ENCODE measurements at places on chromosomes 6 and 20.

- DNase-seq = no peak
Measured at GRCh38 chr6:75085931-75086635, 119.8 kb downstream of the COL12A1 start.

DNA sequence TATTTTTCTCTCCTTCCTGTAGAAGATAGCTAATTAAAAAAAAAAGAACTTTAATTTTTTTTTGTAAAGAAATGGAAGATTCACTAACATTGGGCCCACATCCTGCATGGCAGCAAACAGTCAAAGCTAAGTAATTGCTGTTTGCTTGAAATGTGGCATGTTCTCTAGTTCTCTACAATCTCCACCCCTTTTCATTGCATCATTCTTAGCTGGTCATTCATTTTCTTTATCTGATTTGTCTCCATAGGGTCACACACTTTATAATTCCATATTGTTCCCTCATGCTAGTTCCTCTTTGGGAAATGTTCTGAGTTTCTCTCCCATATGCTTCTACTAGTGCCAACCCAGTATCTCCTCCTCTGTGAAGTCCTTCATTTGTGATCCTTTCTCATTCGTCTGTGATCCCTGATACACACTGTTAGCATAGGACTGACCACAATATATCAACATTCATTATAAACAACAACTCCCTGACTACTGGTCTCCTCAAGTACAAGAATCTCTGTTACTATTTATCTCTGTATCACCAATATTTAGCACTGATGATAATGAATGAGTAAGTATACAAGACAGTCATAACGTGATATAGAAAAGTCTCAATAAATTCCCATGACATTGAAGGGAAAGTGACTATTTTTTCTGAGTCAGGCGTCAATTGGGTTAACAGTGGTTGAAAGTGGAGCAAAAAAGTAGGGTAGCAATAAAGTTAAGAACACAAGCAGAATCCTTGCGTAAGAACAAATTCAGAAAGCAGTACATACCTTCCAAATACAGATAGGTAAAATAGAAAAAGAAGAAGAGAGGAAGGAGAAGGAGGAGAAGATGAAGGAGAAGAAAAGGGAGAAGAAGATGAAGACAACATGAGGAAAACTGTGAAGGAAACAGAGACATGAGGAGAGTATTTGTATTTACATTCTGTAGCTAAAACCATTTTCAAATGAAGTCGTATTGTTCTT, 33.2 kb upstream of the MYB start:
- no peak for DNase-seq

- DNase-seq = peak; percentile 24
Measured at GRCh38 chr6:38638941-38639497, 710 bp downstream of the BTBD9 start.

DNA sequence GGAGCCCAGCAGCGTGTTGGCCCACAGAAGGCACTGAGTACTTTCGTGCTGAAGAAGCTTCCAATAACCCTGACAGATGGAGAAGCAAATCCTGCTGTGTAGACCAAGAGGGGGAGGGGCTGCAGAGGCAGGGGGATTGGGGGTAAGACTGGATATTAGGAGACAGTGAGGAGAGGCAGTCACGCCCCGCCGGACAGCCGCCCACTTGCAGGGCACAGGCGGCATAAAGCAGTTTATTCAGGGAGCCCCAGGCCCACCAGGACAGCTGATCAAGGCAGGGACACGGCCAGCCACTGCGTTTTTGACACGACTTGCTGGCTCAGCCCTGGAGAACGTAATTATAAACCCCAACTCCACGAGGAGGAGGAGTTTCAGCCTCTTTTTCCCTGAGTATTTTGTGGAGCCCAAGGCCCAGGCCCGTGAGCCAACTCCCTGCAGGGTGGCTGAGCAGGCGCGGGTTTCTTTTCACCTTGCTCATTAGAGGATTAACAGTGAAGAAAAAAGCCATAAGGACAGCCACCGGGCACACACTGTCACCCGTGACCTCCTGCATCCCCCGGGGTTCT, 177.9 kb downstream of the TFAP2C start:
- DNase-seq = no peak

DNA sequence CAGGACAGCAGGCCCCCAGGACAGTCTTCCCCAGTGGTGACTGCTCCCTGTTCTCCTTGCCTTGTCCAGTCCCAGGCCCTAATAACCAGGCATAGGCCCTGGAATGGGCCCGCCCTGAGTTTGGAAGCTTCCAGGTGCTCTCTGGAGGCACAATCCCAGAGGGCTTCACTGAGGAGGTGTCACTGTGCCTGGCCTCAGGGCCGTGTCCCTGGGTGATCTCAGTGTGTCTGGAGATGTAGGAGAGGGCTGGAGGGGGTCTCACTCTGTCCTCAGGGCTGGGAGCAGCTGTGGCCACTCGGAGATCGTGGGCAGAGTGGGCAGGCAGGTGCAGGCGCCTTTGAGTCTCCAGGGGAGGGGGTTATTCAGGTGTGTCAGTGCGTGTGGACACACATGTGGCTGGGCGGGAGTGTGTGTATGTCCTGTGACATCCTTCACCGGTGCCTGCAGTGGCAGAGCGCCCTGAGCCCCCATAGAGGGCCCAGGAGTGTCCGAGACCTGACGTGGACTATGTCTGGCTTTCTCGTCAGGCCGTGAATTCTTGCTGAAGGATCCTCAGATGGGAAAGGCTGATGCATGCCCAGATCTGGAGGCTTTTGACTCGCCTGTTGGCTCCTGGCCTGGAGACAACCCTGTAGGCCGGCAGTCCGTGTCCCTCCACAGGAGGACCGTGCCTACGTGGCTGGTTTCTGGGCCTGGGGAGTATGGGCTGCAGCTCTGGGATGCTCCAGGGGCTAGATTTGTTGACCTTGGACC, 5.5 kb upstream of the NPBWR2 start:
- DNase-seq = no peak

- DNase-seq = no peak
Measured at GRCh38 chr20:52830598-52830997, 141.6 kb upstream of the TSHZ2 start.

GRCh38 chr20:31837896-31838397, 7.5 kb downstream of the FOXS1 start:
- no peak for DNase-seq

GRCh38 chr6:85126485-85127167, 323.3 kb upstream of the NT5E start:
- DNase-seq = no peak

DNA sequence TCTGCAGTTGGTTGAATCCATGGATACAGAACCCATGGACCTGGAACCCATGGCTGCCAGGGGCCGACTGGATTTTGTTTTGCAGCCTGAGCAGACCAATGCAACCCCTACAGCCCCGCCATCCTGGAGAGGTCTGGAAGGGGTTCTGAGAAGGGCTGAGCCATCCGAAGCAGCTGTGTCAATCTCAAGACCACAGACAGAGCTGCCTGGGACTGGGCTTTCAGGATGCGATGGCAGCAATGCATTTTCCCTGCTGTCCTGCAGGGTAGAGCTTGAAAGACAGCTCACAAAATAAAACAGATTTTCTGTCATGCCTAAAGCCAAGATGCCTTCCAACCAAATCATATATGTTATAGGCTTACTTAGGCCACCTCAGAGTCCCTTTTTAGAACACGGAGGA, 125.8 kb upstream of the NXT1 start:
- DNase-seq = no peak

DNA sequence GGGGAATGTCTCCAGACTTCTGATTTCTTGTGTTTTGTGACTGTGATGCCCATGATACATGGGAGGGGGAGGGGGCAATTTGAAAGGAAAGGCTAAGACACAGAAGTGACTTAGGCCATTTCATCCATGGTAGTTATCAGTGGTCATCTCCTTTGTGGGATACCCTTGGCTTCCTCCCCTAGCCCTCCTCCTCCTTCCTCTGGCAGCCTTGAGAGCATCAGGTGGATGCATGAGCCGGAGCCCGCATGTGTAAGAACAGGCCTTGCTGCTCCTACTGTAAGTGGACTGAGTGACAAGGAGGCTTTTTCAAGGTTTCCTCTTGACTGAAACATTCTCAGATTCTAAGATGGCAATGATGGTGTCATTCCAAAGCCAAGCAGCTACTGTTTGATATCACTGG, 874 bp downstream of the CD83 start:
- DNase-seq = no peak

DNA sequence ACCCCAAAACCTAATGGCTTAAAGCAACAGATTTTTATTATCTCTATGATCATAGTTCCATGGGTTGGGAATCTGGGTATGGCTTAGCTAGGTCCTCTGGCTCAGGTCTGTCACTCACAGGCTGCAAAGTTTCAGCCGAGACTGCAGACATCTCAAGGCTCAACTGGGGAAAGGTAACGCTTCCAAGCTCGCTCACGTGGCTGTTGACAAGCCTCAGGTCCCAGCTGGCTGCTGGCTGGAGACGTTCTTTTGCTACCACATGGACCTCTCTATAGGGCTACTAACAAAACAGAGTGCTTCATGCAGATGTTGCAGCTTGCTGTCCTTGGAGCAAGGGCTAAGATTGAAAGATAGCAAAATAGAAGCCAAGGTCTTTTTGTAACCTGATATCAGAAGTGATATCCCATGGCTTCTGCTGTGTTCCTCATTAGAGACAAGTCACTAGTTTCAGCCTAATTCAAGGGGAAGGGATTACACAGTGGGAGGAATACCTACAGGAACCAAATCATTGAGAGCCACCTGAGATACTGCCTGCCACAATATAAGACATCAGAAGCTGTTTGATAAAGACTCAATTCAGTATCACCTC, 6.6 kb downstream of the HTR1E start:
- DNase-seq = no peak

- DNase-seq = no peak
Measured at GRCh38 chr6:107083047-107083768, 32.1 kb downstream of the BEND3 start.

- DNase-seq = no peak
Measured at GRCh38 chr6:52304983-52305390, 20.4 kb upstream of the MCM3 start.

- no peak for DNase-seq
Measured at GRCh38 chr6:133877116-133877515, 11.8 kb upstream of the TCF21 start.

DNA sequence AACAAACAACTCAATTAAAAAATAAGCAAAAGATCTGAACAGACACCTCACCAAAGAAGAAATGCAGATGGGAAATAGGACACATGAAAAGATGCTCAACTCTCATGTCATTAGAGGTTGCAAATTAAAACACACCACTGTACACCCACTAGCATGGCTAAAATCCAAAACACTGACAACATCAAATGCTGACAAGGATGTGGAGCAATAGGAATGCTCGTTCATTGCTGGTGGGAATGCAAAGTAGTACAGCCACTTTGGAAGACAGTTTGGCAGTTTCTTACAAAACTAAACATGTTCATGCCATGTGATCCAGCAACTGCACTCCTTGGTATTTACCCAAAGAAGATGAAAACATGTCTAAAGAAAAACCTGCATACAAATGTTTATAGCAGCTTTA, 47.2 kb downstream of the CDK19 start:
- DNase-seq = no peak

DNA sequence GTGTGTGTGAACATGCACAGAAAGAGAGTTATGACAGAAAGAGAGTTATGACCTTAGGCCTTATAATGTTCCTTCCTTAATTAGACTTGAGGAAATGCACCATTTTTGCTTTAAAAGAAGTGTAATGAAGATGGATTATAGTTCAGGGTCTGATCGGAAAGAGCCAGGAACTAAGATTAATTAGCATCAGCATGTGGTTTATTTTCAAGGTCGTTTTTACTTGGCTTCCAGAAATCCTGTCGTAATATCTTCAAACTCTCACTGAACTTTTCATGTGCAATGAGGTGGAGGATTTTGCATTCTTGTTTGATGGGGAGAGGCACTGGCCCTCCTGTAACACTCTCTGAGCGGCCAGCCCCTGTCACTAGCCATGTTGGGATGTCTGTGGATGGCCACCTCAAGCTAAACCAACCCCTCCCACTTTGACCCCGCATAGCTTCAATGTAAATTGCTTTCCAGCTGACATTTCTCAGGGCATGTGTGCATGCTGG, 116.8 kb downstream of the CDC5L start:
- DNase-seq = no peak

DNA sequence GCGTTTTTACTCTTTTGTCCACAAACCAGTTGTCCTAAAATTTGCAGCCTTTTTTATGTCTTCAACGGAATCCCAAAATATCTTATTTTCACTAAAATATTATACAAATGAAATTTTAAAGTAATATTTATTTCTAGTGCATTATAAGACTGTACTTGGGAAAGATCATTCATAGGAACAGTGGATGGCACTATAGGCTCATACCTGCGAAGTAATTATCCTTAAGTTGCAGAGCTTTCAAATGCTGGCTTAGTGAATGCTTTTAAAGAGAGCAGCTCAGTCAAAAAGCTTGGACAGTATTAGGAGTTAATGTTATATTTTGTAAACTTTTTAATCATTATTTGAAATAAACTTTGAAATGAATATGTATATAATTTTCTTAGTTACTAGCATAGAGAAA, 254.9 kb downstream of the CDKAL1 start:
- no peak for DNase-seq

DNA sequence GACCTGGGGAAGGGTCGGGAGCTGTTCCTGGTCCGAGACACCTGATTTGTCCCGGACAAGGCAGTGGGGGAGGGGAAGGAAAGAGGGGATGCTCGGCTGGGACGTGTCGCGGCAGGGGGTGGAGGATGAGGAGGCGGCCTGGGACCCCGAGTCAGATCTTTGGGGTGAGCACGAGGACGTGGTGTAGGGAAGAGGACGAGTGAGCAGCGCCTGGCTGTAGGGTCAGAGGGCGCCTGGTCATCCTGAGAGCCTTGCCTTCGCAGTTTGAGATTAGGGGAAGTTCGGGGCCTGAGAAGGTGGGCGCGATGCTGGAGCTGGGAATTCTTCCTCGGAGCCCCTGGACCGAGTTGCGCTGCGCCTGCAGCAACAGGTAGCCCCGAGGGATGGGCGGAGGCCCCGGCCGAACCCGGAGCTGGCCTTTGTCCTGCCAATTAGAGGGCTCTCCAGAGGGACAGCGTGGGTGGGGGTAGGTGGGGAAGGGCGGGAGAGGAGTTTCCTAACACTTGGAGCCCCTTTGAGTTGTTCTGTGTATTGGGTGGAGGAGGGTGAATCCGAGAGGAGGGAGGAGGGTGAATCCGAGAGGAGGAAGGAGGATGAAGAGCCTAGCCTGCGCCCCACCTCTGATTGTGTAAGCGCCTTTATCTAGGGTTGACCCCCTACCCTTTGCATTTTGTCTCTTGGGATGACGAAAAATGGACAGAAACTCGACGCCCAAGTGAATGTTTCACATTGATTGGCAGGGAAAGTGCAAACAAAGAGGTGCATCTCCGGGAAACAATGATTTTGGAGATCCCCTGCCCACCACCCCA, 72.0 kb downstream of the SOX4 start:
- no peak for DNase-seq

DNA sequence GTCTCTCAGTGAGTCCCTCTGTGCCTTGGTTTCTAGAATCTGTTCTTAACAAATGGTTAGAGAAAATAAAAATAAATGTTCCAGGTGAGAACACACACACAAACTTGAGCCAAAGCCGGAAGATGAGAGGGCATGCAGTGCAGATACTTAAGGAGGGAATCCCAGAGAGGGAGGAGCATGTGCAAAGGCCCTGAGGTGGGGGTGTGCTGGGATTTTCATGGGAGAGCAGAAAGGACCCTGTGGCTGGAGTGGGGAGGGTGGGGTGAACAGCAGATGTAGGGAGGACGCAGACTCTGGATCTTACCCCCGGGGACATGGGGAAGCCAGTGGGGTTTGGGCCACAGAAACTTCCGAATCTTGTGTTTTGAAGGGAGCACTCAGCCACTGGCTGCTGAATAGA, 17.5 kb downstream of the TFAP2C start:
- DNase-seq = no peak

- no peak for DNase-seq
Measured at GRCh38 chr6:9089724-9090123, 654.4 kb upstream of the SLC35B3 start.

All from activated gamma-delta T cell (primary cell).